Mesenteric fat pad (tissue), 1 donor: ENCODE measurements at places on chromosomes 1 and 21.

DNA sequence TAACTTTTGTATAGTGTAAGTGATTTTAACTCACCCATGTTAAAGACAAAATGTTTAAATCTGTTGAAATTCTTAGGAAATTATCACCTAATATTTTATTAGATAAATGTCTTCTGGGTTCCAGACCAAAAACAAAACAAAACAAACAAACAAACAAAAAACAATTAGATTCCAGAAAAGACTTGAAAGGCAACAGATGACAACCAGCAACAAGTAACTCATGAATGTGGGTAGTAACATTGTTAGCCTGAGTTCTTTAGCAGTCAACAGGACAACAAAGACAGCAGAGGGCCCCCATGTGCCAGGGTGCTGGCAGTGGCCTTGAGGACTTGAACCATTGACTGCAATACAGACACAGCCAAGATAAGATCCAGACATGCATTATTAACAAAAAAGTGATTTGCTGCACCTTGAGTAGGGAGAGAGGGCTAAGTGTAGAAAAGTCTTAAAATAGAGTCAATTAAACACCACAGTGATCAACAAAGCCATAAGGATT lies 2.4 kb upstream of the CD247 start:
- no peak for DNase-seq

DNA sequence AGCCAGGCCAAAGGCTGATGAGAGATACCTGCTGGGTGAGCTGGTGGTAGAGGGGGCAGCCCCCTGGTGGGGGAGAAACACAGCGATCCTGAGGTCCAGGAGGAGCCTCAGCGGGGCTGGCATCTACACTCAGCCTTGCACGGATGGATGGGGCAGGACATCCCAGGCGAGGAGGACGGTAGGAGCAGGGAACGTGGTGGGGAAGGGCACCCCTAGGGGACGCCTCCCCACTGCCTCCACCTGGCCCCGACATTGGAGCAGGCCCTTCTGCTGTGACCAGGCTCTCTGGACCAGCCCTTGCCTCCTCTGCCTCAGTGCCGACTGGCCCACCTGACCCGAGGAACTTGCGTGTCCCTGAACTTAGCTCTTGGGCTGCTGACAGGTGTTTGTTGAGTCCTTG lies 6.4 kb upstream of the MMEL1 start:
- DNase-seq: peak; percentile 87

DNA sequence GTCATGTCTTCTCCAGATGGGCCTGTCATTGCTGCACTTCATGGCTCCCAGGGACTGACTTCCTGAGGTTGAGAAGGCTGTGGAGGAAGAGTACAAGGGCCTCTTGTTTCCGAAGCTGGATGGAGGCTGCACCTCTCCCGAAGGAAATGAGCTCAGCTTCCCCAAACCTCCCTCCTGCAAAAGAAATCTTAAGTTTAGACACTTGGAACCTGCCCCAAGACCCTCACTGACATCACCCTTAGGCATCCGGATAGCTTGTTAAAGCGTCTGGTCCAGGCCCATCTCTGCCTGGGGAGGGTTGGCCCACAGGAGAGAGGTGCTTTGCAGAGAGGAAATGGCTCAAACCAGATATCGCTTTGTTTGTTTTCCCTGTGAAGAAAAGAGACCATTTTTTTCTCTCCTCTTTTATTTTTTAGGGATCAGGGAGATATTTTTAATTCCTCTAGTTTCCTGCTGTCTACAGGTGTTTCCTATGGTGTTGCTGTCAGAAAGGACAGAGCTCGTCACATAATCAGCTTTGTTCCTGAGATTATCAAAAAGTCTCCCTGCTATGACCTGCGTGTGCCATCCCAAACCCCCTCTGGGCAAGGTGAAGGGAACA lies 25.0 kb downstream of the RCSD1 start:
- no peak for DNase-seq

DNA sequence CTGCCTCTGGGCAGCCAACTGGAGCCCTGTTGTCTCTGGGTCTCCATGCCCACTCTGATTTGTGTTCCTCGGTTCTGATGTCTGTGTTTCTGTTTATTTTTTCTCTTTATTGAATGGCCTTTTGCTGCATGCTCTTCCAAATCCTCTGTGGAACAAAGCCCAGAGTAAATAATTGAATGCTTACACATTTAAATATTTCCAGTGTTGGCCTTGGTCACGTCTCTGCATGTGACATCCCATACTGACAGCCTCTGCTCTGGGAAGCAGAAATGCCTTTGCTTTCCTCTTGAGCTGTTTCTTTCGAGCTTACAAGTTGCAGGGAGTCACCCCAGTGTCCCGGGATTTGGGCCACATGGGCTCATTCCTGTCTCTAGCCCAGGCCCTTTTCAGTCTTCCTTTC lies 267.9 kb downstream of the PTPRU start:
- no peak for DNase-seq

GRCh38 chr1:166905136-166905535 lies 29.1 kb upstream of the TADA1 start:
- no peak for DNase-seq

DNA sequence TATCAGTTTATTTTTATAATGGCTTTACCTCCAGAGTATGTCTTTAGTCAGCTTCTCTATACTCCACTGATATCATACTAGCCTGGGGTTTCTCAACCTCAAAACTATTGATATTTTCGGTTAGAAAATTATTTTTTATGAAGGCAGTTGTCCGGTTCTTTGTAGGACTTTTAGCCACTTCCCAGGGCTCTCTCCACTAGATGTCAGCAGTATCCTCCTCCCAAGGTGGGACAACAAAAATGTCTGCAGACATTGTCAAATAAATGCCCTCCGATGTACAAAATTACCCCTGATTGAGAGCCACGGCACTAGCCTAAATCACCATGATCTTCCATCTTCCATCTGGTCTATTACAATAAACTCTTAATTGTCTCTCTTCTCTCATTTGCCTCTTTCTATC lies 4.1 kb upstream of the GRIK1 start:
- no peak for DNase-seq

DNA sequence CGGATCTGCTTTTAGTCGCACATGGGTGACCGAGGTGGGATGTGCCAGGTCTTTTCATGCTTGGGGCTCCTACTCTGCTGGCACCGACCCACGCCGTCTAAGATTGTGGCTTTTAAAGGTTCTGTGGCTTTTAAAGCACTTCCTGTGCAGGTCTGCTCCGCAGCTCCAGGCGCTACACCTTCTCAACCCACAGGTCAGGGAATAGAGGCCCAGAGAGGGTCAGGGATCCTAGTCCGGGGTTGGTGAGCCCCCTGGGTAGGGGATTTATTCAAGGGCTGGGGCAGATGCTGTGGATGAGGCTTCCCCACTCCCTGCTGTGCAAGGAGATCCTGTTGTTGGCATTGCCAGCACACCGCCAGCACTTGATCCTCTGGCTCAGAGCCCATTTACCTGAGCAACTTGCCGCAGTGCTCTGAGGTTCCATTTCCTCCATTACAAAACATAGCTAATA lies 212.8 kb upstream of the RAB4A start:
- DNase-seq: no peak

DNA sequence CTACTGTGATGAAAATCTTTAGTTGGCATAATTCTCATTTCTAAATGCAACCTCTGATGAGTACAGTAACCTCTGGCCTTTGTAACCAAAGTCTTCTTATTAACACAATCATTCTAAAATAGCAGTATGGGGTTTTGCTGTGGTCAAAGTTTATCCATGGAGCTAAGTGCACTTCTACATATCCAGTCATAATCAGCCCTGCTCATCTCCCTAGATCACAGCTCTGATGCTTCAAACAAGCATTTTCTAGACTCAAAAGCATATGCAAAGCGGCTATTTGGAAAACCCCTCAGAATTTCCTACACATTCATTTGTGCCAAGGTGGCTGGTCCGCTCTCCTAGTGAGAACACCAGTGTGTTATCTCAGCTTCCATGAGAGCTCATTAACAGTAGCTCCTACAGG lies 418.6 kb downstream of the MRPL39 start:
- DNase-seq: no peak

- no peak for DNase-seq
These were observed 183.7 kb upstream of the EDN2 start for GRCh38 chr1:41668054-41668660.

GRCh38 chr1:234962340-234962989 lies 166.2 kb downstream of the TOMM20 start:
- DNase-seq: peak; percentile 39

DNA sequence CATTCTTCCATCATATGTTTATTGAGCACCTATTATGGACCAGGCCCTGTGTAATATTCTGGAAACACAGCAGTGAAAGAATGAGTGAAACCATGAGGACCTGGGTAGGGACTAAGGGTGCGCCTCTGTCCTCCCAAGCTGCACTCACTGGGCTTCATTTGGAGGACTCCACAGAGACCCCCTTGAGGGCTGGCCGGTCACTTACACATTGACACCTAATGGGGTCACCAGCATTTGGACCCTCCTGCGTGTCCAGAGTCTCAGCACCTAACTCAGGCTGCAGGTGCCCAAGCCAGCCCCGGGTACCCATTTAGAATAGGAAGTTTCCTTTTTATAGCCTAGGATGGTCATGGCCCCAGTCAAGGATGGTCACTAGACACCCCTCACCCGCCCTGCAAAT lies 2.8 kb upstream of the FNDC5 start:
- DNase-seq: peak; percentile 39

DNA sequence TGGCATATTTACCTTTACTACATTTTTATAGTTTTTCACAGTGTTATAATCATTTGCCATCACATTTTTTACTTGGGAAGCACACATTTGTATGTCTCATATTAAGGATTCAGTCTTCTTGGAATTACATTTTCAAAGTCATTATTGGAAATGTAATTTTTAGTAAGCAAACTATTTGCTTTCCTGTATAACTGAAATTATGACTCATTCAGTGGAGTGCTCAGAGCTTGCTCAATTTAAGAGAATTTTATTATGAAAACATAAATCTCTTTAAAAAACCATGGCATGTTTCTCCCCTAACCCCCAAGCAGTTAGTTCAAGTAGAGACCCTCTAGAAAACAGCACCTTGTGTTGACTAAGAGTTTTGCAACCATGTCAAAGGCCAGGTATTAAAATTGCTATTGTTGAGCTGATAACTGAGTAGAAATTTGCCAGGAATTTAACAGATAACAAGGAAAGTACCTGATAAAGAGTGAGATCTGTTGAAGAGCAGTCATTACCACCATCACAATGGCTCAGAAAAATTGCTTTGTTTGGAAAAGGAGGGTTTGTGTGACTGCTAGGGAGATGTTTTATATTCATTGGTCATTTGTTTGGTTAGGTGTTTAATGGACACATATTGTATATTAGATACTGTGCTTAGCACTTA lies 105.9 kb downstream of the KCNK2 start:
- DNase-seq: no peak

GRCh38 chr1:112337028-112337531 lies 58.9 kb upstream of the CTTNBP2NL start:
- DNase-seq: no peak

DNA sequence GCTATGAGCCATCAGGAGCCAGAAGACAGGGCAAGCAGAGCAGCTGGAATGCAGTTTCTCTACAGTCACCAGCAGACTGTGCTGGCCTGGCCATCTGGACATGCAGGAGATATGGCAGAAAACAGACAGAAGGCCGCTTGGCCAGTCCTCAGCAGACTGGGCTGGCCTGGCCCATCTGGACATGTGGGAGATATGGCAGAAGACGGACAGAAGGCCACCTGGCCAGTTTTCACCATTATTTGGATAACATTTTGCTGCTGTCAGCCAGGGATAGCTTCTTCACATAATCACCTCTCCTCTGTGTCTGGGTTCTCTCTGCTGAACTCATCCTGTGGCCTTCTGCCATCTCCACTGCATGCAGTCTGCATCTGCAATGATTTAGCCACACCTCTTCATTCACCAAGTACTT lies 25.0 kb upstream of the CACYBP start:
- no peak for DNase-seq

DNA sequence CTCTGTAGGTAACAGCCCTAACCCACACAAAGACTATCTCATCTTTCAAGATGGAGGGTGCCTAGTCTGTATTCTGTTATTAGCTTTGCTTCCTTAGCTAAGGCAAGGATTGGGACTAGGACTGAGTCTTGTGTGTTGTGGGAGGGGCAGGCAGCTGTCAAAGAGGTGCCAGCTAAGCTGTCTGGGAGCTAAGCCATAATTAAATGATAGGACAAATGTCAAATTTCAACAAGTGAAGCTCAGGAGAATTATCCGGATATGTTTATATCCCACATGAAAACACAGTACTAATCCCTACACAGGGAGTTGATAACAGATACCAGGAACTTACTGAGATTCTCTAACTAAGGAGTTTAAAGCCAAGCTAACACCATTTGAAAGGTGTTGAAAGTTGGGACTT lies 70.5 kb upstream of the NGF start:
- DNase-seq: no peak

GRCh38 chr1:28642847-28643635 lies at the start of gene TAF12:
Gene TAF12 (minus strand): TSS chr1:28643067. CDS start chr1:28622081, 20,986 bp downstream.
- peak; percentile 98 for DNase-seq

DNA sequence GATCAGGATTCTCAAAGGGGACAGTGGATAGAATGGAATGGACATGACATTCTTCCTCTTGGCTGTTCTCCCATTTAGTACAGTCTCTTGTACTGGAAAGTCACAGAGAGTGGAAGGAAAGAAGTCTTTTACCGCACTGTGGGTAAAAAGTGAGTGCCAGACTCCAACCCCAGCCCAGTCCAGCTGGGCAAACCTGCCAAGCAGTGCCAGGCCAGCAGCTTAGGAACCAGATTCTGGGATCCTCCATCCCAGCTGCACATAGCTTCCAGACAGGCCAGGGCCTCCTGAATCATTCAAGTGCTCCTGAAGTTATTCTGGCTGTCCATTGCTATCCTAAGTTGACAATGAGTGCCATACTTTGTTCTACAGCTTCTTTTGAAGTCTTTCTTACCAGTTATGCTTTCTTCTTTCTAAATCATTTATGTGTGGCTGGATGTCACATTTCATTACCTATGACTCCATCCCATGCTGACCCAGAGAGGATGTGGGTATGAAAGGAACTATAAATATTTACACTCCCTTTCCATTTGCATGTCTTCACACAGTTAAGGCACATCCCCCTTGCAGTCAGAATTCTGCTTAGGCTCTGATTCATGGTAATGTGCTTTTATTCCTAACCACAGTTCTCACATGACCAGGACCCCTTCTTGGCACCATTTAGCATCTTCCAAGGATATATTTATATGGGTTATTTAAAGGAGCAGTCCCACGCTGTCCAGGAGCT lies 88.9 kb downstream of the AK5 start:
- no peak for DNase-seq
